ENCODE measurements at places on chromosomes 3 and 15.

DNA sequence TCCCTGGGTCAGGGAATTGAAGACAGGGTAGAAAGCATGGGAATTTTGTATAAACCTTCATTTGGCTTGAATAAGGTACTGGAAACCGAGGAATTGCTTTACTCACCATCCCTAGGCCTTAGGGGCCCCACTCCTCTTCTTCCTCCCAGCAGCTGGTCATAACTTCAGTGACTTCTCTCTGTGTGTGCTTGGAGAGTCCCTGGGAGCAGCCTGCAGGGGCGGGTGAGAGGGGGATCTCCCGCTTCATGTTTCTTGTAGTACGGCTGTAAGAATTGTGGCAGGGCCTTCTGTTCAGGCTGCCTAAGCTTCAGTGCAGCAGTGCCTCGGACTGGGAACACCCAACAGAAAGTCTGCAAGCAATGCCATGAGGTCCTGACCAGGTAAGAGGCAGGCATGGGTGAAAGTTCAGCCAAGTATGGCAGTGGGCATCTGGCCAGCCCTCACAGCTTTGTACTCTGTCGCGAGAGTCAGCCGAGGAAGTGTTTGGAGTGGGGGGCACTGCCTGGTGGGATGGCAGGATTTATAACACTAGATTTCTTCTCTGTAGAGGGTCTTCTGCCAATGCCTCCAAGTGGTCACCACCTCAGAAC, 1.7 kb upstream of the DNAJC17 start:
- DNase-seq: no peak

GRCh38 chr3:115397433-115397832, 225.9 kb upstream of the GAP43 start:
- no peak for DNase-seq

DNA sequence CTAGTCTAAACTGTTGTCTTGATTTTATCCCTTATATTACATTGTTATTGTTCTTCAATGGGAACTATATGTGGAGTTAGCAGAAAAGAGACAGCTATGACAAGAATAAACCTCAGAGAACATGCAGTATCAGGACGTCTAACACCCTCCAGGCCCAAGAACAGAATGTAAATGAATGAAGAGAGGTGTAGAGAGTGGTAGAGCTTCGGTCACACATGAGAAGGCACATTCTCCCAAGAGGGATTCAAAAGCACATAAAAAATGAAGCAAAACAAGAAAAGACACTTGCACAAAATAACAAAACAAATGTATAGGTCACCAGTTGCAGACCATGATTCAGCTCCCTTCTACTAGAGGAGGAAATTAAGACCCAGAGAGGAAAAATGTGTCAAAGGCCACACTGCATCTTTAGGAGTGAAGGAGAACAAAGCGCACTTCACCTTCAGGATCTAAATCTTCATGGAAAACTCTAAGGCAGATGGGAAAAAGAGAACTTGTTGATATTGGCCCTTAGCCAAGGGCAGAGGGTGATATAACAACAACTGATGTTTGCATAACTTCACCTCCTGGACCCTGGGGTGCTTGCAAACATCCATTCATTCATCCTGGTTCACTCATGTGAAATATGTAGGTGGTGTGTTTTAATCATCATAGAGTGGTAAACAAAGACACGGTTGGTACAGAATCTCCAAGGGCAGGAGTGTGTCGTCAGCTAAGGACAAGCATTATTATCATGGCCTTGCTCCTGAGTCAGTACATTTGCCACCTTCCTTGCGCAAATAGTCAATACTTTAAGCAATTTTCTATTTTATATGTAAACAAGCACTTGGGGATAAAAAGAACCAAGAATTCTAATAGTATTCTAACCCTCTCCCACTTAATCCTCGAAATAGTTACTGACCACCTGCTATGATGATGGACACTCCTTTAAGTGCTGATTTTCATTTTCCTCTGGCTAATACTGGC, 8.8 kb downstream of the NEK10 start:
- DNase-seq: no peak

GRCh38 chr3:101155825-101156224, 162.6 kb upstream of the ABI3BP start:
- no peak for DNase-seq

DNA sequence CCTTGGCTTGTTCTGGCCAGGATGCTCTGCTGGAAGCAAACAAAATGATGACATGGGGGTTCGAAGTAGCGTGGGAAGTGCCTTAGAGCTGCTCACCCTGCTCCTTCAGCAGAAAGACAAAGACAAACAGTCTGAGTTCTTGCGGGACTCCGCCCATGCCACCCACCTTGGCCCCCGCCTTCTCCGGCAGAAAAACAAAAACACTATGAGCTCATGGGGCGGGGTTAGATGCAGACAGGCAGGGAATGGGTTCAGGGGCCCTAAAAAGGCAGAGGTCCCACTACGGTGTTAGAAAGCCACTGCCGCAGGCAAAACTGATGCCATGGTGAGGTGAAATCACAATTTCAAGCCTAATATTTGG, 9.7 kb upstream of the NCKIPSD start:
- peak; percentile 66 for DNase-seq

DNA sequence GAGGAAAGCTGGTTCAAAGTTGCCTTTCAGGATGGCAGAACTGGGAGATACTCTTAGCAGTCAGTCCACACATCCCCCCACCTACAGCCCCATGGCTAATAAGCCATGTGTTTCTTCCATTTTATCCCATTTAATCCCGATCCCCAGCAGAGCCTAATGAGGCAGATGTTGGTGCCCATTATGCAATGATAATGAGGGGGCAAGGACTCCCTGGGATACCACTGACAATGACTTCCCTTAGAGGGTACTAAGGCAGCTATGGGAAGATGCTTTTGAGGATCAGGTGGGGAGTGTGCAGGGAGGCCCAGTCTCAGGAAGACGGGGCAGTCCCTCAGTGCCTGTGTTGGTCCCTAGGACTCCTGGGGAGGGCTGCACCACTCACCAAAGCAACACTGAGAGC, 43.8 kb upstream of the TBC1D21 start:
- no peak for DNase-seq

DNA sequence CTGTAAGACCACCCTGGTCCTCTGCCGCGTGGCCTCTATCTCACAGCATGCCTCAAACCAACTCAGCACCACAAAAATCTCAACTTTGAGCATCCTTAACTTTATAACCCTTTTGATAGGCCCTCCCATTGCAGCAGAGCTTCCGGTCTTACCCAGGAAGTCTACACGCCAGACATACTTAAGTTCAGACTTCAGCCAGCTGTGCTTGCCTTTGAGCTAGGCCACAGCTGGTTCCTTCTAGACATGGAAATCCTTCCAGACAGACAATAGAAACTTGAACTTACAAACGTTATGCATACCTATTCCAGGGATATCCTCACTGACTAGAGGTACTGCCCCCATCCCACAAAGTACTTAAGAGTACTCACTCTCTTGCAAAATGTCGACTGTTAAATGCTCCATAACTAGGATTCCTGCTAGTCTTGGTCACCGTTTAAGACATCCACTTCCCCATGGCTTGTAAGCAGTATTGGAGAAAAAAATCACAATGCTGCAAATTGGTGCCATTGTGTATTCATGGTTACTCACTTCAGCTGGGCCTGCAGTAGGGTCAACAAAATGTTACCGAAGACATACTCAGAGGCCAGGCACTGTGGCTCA, 183.5 kb downstream of the TBL1XR1 start:
- no peak for DNase-seq

DNA sequence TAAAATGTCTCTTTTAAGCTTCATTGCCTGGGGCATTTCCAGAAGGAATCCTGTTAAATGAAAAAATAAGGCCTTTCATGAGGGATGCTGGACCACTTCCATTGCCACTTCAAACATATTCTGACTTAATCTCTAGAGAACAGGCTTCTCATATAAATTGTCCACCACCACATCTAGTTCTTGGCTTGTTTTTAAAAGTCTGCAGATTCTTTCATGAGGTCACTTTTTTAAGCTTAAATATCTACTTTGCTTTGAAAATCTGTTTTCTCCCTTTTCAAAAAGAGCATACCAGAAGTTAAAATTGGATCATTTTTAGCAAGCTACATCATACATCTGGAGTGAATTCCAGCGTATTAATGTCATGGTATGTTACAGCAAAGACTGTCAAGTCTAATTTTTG, 131.6 kb downstream of the C3orf70 start:
- DNase-seq: no peak

DNA sequence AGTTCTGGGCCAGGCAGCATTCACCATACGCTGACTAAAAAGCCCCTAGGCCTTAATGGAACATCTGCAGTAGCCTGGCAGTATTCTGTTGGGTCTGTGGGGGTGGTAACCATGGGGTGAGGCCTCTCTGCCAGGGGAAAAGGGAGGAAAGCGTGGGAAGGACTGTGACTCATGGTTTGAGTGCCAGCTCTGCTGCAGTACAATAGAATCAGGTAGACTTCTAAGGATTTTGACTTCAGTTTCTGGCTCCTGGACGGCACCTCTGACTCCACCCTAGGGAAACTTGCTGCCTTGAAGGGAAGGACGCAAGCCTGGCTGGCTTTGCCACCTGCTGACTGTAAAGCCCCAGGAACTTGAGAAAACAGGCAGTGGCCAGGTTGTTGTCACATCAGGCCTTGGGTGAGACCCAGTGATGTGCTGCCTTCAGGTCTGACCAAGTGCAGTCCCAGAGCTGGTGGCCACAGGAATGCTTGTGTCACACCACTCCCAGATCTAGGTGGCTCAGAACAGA, 148.6 kb downstream of the SUCNR1 start:
- no peak for DNase-seq

DNA sequence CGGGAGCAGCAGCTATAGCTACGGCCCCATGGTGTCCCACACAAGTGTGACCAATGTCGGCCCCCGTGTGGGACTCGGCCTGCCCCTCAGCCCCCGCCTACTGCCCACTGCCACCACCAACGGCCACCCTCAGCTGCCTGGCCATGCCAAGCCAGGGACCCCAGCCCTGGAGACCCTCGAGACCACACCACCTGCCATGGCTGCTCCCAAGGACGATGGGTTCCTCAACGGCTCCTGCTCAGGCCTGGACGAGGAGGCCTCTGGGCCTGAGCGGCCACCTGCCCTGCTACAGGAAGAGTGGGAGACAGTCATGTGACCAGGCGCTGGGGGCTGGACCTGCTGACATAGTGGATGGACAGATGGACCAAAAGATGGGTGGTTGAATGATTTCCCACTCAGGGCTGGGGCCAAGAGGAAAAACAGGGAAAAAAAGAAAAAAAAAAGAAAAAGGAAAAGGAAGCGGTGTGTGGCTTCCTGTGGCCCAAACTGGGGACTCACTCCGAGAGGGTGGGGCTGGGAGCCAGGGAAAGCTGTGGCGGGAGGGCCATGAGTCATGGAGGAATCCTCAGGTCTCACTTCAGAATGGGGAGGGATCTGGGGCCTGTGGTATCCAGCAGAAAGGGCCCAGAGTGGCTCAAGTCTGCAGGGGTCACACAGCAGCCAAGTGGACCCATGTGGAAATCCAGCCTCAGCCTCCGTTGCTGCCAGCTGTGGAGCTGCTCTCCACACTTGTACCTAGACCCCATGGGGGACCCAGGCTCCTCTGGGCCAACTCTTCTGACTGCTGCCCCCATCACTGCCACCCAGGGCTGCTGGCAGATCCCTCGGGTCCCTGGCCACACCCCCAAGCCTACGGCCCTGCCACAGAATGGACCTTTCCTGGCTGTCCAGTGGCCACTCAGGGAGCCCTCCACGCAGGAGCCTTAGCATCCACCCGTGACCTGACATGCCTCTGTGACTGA, 26.1 kb downstream of the PTH1R start:
- no peak for DNase-seq

GRCh38 chr3:144426967-144427366, 455.3 kb downstream of the DIPK2A start:
- no peak for DNase-seq

Measured in ecto neural progenitor cell (in vitro differentiated cells).